Mesenchymal stem cell (in vitro differentiated cells and primary cell): ENCODE measurements at places on chromosomes 1 and 21.

GRCh38 chr1:91151702-91152101, 129.9 kb upstream of the ZNF644 start:
- DNase-seq = no peak

- no peak for DNase-seq
Observed at GRCh38 chr1:90480271-90480835, 236.7 kb downstream of the BARHL2 start.

DNA sequence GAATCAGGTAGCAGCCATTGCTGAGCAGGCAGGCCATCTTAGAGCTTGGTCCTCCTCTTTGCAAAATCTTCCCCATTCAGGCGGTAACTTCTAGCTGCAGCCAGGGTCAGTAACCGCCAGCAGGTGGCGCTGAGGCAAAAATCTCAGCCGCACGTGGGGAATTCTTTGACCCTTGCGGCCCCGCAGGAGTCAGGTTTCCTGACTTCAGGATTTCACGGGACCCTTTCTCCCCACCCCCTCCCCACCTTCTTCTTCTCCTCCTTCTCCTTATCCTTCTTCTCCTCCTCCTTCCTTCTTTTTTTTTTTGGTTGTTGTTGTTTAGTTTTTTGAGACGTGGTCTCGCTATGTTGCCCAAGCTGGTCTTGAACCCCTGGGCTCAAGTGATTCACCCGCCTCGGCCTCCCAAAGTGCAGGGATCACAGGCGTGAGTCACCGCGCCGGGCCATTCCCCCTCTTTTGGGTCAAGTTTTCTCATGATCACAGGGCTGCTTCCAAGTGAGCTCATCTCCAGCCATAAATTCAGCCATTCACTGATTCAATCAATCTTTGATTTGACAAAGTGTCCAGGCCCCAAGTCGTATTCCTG, 33.4 kb upstream of the TENT5B start:
- DNase-seq = peak; percentile 73

- peak; percentile 71 for DNase-seq
Observed at GRCh38 chr1:6612641-6613360, 730 bp upstream of the PHF13 start.

GRCh38 chr1:183165456-183165855, 20.6 kb upstream of the LAMC2 start:
- no peak for DNase-seq

DNA sequence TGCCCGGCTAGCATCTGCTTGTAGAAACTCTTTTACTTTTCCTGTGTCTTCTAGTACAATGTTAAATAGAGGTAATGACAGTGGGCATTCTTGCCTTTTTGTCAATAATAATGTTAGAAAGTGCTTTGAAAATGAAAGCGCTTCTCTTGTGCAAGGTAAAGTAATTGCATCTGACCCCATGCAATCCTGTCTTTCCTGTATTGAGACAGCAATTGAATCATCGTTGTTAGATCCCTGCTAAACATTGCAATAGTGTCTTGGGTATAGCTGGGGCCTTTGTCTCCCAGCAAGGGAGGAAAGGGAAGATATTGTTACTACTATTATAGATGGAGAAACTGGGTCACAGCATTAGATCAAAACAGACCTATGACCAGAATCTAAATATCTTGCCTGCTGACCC, 80.9 kb downstream of the TLR5 start:
- DNase-seq = no peak

GRCh38 chr1:118429856-118430255, 244.8 kb upstream of the SPAG17 start:
- DNase-seq = no peak

GRCh38 chr1:71753746-71754145, 528.6 kb downstream of the NEGR1 start:
- no peak for DNase-seq

DNA sequence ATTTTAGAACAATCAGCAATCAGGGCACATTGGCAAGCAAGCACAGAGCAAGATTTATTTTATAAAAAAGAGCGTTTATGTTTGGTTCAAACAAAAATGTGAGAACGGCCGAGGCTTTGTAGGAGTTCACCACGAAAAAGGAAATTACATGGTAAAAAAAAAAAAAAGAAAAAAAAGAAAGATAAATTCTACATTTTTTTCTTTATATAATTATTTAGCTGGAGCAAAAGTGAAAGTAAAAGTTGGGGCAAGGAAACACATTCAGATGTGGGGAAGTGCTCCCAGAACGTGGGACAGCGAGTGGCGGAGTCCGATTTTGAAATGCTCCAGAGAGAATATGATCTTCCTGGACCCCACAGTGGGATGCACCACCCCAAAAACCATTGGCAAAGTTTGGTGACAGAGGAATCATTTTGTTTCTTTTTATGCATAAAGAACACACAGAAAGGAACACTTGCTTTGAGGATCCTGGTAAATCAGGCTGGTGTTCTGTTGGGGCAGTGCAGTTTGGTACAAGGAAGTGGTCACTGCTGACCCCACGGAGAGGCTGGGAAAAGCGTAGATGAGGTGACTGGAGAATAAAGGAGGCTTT, 16.3 kb upstream of the ATP5PO start:
- DNase-seq = peak; percentile 55

DNA sequence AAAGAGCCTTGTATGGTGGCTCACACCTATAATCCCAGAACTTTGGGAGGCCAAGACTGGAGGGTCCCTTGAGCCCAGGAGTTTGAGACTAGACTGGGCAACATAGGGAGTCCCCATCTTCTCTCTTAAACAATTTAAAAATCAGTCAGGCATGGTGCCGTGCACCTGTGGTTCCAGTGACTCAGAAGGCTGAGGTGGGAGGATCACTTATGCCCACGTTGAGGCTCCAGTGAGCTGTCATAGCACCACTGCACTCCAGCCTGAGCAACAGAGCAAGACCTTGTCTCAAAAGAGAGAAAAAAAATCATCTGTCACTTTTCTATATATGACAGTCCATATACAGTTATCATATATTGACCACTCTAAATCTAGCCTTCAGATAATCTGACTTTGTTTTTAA, 658.3 kb downstream of the LTN1 start:
- DNase-seq = no peak

DNA sequence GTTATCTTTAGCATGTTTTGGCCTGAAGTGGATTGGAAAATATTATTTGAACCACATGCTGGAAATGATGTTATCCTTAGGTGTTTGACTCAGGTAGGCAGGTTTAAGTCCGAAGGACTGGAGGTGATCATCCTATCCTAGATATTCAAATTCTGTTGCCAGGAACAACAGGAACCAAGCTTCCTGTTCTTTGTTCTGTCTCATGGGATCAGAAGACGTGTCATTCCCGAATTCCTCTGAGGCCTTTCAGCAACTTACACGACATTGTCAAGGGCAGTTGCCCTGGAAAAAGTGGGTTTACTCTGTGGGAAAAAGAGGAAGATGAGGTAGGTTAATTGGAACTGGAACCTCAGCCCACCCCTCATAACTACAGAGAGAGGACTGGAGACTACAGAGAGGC, 36.6 kb downstream of the SLAMF6 start:
- no peak for DNase-seq

GRCh38 chr1:202658251-202658759, 51.9 kb downstream of the SYT2 start:
- no peak for DNase-seq

GRCh38 chr1:247456914-247457639, 827 bp downstream of the OR2B11 start:
- DNase-seq = no peak

DNA sequence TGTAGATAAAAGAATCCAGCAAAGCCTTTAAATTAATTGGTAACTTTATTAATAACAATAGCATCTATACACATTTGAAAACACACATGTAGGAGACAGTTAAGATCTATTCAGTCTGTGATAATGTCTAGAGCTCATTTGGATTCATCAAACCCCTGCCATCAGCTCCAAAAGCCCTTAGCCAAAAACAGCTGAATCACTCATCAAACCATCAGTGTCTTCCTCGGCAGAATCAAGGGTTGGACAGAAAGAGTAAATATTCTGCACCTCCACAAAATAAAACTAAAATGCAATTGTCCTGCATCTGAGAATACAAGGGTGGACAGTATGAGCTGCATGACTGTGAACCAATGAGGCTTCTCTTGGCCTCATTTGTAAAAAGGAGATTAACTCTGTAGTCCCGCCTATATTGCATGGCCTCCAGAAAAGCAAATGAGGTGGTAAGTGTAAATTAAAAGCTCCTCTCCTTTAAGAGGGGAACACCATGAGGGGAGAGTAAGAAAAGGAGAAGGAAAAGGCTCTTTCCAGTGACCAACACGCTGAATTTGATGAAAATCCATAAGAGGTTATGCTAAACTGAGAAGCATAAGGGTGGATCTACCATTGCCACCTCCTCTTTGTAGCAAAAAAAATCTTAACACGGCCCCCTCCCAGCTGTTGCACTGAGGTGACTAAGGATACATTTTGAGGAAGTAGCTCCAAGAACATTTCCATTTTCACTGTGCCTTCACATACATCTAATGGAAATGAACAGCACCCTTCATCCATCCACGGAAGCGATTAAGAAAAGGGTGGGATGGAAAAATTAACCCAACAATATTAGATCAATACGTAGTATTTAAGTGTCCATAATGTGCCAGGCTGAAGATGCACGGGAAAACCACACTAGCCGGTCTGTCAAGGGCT, 14.7 kb upstream of the BOLA1 start:
- peak; percentile 56 for DNase-seq

GRCh38 chr1:247322849-247323586, 8.6 kb downstream of the ZNF496 start:
- DNase-seq = no peak

DNA sequence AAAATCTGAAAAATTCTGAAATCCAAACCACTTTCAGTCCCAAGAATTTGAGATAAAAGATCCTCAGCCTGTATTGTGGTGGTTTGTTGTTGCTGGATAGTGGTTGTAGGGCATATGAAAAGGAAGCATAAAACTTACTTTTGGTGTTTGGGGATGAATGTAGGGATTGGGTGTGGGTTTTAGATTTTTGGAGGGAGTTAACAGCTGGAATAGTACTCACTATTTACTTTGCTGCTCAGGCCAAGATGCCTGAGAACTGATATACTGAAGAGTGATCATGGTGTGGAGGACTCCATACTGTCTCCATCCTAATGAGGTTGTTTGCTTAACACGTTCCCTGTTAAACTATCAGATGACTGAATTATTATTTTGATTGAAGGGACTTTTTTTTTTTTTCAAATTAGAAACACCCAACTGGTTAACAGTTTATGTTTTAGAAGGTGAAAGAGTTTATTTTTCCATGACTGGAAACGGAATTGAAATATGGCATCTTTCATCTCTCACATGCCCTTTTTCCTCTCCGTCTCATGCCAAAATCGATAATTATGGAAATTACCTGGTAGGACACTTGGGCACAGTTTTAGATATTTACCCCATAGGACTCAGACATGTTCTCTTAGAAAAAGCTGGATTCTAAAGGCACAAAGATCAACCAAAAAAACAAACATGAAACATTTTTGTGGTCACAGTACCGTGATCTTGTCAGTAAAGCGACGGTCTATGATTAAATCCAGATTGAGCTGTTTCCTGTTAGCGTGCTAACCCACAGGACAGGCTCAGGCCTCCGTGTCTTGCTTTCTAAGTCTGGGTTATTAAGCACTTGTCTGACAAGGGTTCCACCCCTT, 37.3 kb downstream of the RGL1 start:
- DNase-seq = peak; percentile 99

DNA sequence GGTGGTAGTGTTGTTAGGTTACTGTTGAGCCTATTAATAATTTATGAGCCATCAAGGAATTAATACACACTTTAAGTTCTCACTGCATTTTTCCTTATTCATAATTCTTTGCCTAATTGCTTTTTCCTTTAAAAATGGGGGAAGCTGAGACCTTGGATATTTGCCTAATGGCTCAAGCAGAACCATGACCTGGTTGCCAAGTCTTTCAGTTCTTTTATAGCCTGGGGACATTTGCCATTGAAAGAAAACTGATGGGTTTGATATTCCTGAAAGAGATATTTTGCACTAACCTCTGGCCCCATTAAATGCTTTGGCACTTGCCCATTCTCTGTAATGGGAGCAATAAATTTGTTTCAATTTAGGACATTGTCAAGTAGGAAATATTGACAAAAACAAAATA, 18.5 kb upstream of the LRRC53 start:
- no peak for DNase-seq

GRCh38 chr1:189616893-189617292, 860.8 kb downstream of the BRINP3 start:
- no peak for DNase-seq

- DNase-seq = peak; percentile 32
Observed at GRCh38 chr1:64183395-64184002, 19.9 kb upstream of the UBE2U start.

- DNase-seq = no peak
Observed at GRCh38 chr1:2447276-2448097, 28.6 kb upstream of the PLCH2 start.

- DNase-seq = no peak
Observed at GRCh38 chr1:21913763-21914162, 23.3 kb downstream of the HSPG2 start.

GRCh38 chr1:50454911-50455310, 31.7 kb upstream of the DMRTA2 start:
- no peak for DNase-seq
